Small intestine (tissue), 16 donors: ENCODE measurements at places on chromosomes 7 and 10. TPM values are rescaled to one million over a fixed set of nuclear protein-coding genes. Genes with fewer than 3 reads are reported as not detected.

MMP21 gene
- 0.07 TPM for polyA plus RNA-seq

DNA sequence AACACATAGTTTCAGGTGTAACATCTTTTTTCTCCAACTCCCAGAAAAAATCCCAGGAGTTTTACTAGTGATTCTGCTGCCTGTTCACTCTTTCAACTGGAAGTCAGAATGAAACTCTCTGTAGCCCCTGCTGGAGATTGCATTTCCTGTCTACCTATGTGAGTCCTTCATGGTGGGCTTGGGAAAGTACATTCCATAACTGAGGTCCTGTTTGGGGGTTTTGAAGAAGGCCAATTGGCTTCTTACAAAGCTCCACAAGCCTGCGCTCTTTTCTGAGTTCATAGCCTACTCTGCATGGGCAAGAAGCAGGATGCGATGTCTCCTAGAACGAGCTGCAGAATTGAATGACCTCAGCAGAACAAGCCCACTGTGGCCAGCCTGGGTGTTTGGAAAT lies 86.7 kb downstream of the LYZL2 start:
- DNase-seq = no peak
- no peak overlapping the region for H3K4me3 ChIP-seq
- H3K4me1 ChIP-seq = no peaks in the 10 kb centered on the region
- H3K27ac ChIP-seq = no peak overlapping the region
- no peaks in the 10 kb centered on the region for H3K27me3 ChIP-seq

DNA sequence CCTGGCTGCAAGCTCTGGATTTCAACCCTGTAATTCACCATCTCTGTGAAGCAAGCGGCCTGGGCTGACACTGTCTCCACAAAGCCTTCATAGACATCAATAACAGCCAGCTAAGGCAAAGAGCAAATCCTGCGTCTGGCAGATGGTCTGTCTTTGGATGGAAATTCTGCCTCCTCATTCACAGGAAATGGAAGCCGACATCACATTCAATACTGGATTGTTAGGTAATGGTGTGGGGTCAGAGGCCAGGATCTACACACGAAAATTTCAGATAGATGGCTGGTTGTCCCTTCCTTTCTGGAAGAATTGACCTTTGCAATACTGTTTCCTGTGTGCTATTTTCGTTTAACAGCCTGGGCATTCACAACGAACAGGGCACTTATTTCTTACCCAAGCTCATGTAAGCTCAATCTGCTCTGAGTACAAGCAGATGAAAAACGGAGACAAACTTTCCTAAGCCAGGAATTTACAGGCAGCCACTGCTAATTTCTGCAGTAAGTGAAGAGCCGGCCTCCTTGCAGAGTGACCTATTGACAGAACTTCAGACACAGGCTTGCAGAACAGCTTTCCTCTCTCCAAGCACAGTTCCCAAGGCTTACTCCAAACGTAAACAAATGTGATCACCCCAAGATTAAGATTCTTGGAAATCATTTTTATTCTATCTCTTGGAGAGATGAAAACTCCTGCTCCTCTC lies 3.1 kb upstream of the ADAM12 start:
- DNase-seq = no peak
- peaks cover 4% of the 10 kb centered on the region for H3K27me3 ChIP-seq
- no peaks in the 10 kb centered on the region for H3K4me1 ChIP-seq
- H3K36me3 ChIP-seq = no peaks in the 10 kb centered on the region
- H3K27ac ChIP-seq = no peak overlapping the region

SPDYE8 gene
- not detected for polyA plus RNA-seq

DNA sequence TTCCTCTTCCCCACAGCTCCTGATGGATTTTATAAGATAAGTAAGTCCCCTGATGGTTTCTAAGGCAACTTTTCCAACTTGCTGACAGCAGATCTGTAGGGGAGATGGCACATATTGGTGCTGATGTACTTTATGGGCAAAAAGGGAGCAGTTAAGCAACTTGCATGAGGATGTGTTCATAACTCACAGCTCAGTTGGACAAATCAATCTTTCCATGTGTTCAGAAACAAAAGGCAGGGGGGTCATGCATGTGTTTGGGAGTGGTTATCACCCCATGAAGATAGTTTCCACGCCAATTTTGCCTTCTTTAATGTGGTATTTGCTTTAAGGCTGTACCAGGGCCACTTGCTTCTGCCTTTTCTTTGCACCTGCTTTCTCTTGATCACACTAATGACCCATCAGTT lies 6.1 kb downstream of the RBM20 start:
- no peak overlapping the region for H3K27ac ChIP-seq
- no peaks in the 10 kb centered on the region for H3K4me1 ChIP-seq
- no peak overlapping the region for H3K4me3 ChIP-seq
- DNase-seq = no peak
- H3K36me3 ChIP-seq = no peaks in the 10 kb centered on the region

- no peak for DNase-seq
- H3K36me3 ChIP-seq = no peaks in the 10 kb centered on the region
- peaks cover 29% of the 10 kb centered on the region for H3K27me3 ChIP-seq
- no peaks in the 10 kb centered on the region for H3K4me1 ChIP-seq
- no peak overlapping the region for H3K27ac ChIP-seq
Measured at GRCh38 chr10:49688920-49689319, 9.5 kb downstream of the C10orf53 start.

NPFFR1 gene
- not detected for polyA plus RNA-seq

GRCh38 chr10:79995979-79996634 lies 47.2 kb upstream of the SFTPD start:
- no peaks in the 10 kb centered on the region for H3K36me3 ChIP-seq
- no peaks in the 10 kb centered on the region for H3K4me1 ChIP-seq
- no peaks in the 10 kb centered on the region for H3K27me3 ChIP-seq
- H3K27ac ChIP-seq = no peak overlapping the region

AKR1E2 gene
- polyA plus RNA-seq = 1.8 TPM
